Cerebellar nuclear complex (tissue), 1 donor: ENCODE measurements at places on chromosomes 7 and 10.

DNA sequence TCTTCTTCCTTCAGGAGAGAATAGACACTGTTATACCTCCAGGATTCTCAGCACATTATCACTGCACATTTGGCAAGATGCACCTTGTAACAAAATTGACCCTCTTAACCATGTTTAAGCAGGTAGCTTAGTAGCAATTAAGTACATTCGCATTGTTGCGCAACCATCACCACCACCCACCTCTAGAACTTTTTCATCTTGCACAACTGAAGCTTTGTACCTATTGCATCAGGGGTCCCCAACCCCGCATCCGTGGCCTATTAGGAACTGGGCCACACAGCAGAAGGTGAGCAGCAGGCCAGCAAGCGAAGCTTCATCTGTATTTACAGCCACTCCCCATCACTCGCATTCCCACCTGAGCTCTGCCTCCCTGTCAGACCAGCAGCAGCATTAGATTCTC lies 29.9 kb upstream of the SMURF1 start:
- DNase-seq = no peak

DNA sequence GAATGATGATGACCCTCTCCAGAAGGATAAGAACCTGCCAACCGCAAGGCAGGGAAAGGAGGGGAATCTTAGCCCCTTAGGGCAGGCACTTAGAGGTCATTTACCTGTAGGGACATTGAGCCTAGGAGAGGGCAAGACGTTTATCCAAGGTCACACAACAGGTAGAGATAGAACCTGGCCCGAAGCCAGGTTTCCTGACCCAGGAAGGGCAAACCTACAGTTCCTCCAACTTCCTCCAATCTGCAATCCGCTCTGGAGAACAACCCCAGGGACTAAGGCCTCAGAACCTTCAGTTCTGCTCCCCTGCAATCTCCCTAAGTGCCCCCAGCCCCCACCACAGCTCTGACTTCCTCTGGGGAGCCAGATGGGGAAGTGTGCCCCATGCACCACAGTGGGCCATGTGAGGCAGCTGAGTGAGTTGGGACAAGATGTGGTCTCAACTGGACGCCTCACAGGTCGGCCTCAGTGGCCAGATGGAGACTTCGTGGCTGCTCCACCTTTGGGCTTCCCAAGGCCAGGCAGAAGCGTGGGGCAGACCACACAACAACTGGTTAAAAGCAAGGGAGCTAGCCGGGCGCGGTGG lies 1.4 kb upstream of the PSAP start:
- DNase-seq = no peak

DNA sequence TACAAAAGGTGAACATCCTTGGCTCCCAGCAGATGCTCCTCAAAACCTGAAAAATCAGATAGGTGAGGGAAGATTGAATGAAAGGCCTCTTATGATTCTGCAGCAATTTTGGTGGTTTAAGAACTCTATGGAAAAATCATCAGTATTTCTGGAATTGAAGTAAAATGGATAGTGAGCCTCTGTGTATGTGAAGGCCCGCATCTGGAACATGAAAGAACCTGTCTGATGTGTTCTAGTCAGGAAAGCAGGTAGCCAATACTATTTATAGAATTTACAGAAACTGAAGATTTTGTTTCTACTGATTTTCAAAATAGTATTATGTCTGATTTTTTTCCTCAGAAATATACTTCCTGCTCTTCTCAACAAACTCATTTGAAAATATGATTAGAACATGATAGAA lies 37.3 kb downstream of the EGFR start:
- no peak for DNase-seq

DNA sequence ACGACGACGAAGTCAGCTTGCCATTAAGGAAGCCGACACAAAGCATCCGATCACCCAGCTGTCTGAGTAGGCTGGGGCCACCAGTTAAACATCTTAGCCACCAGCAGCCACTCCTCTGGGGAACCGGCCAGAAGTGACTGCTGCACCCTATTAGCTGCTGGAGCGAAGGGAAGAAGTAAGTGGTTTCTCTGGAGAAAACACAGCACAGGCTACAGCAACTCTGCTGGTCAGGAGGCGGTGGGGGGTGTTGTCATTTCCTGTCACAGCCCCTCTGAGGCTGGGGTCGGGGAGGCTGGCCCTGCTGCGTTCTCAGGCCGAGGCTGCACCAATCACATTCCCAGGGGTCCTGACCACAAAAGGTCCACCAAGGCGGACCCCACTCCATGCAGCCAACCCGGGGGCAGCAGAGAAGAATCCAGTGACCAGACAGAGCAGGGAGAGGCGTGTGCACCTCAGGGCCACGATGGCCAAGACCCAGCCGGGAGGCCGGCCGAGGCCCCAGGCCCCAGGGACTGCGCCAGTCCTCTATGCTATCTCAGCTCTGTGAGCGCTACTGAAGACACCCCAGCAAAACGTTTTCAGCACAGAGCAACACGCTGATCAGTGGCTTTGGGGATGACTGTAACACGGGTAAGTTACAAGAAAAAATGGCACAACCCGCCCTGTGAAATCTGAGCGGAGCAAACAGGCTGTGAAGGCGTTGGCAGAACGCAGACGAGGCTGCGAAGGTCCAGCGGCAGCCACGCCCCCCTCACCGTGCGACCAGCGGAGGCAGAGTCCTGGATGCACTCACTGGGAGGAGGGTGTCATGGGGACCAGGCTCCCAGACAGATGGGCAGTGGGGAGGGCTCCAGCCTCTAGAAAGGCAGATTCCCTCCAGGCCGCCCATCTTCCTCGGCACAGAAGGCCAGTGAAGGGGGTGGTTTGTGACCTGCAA lies 24.8 kb downstream of the STK32C start:
- DNase-seq = no peak

DNA sequence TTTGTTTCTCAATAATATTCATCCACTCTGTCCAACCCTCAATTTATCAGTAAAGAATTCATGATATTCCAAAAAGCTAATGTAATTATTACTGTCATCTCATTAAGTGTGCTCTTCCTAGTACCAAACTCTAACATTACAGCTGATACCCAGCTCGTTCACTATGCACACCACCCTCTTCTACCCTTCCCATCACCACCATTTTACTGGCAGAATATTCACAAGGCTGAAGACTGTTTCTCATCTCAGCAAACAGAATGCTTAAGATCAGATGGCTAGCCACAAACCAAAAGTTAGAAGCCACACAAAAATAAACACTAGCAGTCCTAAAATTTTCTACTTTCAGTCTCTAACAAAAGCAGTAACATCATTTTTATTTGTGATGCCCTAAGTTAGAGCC lies 121.5 kb downstream of the SRPK2 start:
- DNase-seq = no peak

DNA sequence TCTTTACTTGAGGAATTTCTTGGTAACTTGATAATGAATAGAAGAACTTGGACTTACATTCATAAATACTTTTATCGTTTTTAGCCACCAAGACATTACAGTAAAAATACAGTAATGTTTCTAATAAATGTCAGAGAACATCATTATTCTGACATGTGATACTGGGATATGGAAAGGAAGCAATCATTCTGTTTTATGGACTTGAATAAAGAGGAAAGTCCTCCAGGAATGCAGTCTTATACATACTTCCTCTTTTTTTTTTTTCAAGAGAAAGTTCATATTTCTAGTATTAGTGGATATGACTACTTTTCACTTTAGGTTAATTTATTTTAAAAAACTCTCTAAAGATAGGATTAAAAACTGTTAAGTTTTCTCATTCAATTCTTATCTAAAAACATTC lies 220.0 kb upstream of the SEMA3C start:
- DNase-seq = no peak

DNA sequence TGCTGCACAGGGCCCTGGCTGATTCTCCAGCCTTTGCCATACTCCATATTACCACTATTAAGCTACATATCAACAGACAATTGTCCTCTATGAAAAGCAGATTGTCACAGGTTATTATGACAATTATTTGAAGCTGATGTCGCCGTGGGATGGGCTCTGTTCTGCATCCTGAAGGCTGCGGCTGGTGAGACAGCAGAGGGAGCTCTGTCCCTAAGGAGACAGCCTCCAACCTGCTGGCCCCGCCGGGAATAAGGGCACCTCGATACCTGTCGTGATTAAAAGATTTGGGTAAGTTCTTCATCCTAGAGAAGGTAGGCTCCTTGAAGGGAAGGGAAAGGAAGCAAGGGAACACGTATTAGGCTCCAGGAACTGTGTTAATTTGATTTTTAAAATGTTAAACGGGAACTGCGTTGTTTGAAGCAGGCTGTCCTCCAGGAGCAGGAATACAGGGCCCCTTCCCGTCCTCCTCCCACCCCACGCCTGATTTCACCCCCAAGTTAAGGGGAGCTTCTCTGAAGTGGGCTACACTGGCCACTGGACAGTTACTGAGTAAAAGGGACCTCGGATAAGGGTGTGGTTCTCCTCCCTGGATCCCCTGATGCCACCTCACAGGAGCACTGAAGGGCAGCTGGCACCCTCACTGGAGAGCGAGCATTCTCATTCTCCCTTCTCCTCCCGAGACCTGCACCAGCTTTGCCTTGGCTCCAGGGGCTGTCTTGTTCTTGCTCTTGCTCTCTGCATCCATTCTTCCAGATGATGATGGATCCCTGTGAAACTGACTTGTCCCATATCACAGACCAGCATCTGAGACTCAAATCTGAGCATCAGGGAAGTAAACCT lies 11.8 kb upstream of the TIAL1 start:
- no peak for DNase-seq

DNA sequence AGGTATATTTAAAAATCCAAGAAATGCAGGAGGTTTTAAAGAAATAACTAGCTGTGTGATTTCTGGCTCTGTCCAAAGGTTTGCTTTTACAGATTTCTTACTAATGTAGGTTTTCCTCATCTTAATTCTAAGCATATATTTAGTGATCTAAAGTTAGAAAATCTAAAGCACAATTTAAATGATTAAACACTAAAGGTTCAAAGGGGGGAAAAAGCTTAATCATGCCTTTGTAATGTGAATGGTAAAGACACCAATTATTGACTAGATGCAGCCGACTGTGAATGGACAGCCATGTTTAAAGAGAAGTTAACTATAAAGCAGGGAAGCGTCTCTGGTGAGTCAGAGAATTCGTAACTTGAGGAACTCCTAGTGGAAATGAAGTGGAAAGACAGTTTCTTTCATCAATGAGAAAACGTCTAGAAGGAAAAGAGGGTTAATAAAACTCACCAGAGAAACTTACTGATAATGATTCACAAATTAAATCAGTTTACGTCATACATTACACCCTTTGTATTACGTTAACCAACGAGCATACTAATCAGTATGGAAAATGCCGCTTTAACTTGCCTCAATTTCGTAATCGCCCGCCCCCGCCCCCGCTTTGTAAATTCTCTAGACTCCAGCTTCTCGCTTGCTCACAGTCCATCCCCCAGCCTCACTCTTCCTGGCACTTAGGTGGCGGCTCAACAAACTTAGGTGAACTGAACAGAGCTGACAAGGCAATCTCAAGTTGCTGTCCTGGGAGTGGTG lies 1.1 kb upstream of the HBP1 start:
- no peak for DNase-seq

- no peak for DNase-seq
Measured at GRCh38 chr10:105761576-105762260, 1120.6 kb downstream of the SORCS3 start.

DNA sequence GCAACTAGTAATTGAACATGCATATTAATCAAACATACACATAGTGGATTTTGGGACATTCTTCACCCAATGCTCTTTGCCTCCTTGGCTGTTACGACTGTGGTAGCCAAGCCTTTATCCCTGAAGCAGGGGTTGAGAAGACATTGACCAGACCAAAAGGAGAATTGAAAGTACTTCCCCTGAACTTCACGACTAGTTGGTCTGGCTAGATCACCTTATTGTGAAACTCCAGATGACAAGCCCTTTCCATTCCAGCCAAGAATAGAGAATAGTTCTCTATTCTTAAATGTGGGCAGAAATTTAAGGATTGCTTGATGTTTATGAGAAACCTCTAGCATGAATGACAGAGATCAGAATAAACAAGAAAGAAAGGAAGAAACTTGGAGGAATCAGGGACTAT lies 97.0 kb downstream of the LRMDA start:
- DNase-seq = no peak

- DNase-seq = no peak
Measured at GRCh38 chr7:48158404-48158803, 12.9 kb upstream of the ABCA13 start.

DNA sequence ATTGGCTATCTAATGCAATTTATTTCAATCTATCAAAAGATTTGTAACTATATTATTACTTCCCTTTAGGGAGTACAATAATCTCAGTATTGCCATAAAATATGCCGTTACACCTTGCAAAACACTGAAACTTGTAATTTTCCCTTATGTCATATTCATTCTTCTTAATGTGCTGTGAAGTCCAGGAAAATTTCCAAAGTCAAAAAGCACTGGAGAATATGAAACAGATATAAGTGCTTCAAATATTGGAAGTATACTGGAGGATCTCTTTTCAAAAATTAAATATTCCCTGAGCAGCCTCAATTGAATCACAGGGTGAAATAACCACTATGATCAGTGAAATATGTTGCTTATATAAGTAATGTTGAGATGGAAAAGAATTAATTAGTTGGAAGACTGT lies 356.0 kb downstream of the PPP1R3A start:
- DNase-seq = no peak

GRCh38 chr10:15494850-15495506 lies 123.9 kb upstream of the FAM171A1 start:
- DNase-seq = no peak

DNA sequence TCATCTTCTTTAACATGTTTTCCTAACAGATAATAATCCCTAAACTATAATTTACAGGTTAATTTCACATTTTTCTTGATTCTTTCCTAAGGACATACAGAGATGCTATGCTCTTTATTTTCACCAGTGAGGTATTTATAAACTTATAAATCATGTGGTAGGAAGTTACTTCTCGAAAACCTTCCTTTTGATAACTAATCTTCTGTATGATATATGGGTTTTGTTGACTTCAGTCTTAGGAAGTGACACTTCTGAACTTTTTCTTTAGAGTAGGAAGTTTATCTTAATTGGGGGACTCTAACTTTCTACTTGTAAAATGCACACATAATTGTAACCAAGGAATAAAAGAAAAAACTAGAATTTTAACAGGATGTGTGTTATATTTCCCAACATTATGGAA lies 9.8 kb upstream of the PNPLA8 start:
- DNase-seq = no peak

DNA sequence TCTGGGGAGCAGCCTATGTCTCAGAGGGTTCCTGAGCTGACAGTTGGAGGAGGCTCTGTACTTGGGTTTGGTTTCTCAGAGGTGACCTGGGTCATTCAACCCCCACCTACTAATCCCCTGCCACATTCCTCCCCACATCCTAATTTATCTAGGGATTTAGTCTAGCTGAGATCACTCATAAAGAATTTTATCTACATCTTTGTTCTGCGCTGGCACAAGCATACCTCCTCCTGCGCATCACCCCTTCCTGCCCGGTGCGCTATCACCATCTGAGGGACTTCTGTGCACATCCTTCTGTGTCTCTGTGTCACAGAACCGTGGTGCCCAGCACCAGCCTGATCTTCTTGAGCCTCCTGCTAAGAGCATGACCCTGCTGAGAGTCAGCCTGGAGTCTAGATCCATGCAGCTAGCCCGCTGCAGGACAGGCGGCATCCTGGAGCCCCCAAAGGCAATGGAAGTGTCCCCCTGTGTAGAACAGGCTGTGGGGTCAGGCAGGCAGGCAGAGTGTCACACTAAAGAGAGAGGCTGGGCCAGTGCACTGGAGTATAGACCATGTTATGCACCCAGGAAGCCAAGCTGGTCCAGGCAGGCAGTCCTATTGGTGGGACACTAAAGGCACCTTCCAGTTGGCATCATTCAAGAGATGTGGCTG lies 63.6 kb downstream of the ARHGAP22 start:
- no peak for DNase-seq
